Peyer's patch (tissue), 4 donors: ENCODE measurements at places on chromosomes 6 and 20. TPM values are rescaled to one million over a fixed set of nuclear protein-coding genes. Genes with fewer than 3 reads are reported as not detected.
A peak's percentile ranks its signal among the peaks of the same experiment; 100 is the strongest.

DNA sequence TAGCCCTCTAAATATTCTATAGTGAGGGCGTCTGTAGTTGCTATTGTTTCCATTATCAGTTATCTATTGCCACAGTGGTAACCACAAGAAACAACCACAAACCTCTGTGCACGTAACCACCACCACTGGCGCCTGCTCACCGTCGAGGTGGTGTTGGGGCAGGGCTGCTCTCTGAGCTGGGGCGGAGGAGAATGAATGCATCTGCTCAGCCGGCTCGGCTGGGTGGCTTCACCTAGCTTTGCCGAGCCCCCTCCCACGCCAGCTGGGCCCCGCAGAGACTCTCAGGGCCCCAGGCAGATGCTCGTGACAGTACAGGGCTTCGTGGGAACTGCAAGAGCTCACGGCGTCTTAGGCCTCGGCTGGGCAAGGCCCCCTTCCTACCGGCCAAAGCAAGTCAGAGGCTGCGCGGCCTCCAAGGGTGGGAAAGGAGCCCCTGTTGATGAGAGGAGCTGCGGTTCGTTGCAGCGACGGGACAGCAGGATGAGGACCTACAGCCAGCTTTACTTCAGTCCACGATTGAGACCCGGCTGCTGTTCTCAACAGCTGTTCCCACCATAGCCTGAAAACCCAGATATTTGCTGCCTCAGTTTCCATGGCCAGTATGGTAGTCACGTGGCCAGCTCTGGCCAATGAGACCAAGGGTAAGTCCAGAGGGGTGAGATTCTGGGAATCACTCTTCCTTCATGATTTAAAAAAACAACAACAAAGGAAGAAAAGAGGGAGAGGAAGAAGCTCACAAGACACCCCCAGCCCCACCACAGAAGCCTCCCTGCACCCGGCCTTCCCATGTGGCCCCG, 120.2 kb upstream of the AFDN start:
- no peaks in the 10 kb centered on the region for H3K27me3 ChIP-seq
- no peaks in the 10 kb centered on the region for H3K4me1 ChIP-seq
- no peak for DNase-seq
- no peaks in the 10 kb centered on the region for H3K36me3 ChIP-seq

DNA sequence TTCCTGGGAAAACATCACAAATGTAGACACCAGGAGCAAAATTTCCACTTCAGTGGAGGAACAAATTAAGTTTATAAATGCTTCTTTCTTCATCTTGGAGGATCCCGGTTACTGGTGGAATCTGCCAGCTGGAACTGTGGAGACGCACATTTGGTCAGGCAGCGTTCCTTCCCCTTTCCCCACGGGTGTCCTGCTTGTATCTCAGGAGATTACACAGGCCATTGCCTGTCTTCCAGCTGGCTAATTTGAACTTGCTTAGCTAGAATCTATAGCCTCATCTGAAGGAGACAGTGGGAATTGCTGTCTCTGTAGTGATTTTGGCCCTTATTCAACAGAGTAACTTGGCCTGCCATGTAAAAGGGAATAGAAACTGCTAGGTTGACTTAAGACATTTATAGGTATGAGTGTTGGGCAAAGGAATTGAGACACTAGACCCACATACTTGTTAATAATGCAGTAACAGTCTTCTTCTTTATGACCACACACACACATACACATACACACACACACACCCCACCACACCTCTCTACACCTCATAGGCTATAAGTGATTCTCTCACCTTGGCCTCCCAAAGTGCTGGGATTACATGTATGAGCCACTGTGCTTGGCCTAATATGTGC, 34.4 kb downstream of the TSBP1 start:
- H3K36me3 ChIP-seq: no peaks in the 10 kb centered on the region
- no peaks in the 10 kb centered on the region for H3K27me3 ChIP-seq
- DNase-seq: no peak
- no peaks in the 10 kb centered on the region for H3K4me1 ChIP-seq
- H3K4me3 ChIP-seq: no peak overlapping the region
- H3K27ac ChIP-seq: no peak overlapping the region

DNA sequence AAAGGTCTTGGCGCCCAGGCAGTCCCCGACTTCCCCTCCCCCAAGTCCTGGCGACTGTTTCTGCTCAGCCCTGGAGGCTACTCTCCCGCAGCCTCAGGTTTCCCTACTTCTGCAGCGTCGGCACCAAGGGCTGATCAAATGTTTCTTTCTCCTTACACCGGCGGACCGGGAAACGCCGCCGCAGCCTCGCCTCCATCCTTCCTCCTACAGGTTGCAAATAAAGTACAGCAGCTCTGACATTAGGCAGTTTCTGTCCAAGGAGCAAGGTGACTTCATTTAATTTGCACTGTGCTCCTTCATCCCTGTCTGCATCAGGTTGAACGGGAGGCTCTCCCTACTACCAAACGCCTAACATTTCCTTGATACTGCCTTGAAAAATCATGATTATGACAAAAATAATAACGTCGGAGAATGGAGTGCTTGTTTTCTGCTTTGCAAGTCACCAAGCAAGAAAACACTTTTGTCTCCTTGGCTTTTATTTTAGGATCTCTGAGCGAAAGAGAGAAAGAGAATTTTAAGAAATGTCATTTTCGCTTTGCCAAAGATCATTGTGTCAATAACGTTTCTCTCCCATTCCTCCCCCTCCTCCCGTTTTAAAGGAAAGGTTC, 1.0 kb downstream of the CLIC5 start:
- peak overlapping the region; percentile 87 for H3K27ac ChIP-seq
- H3K36me3 ChIP-seq: no peaks in the 10 kb centered on the region
- H3K4me3 ChIP-seq: peak overlapping the region; percentile 64

DNA sequence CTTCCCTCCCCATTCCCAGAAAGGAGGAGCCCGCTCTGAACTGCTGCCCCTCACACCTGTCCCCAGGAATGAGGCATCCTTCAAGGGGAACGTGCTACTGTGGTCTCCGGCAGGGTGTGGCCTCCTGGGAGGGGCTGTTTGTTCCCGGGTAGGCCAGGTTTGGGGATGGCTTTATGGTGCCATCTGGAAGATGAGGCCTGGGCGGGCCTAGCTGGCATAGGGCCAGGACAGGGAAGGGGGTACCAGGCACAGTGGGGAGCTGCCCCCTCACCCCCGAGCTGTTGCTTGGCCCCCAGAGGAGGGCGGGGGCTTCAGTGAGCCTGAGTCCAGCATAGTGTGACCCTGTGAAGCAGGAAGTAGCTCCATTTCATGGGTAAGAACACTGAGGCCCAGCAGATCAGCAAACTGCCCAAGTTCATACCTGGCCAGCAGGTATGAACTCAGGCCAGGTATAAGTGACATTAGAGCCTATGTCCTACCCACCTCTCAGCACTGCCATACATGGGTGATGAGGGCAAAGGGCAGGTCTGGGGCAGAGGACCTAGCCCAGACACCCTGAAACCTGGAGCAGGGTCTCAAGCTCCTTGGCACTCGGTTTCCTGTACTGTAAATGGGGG, 17.5 kb upstream of the SPDEF start:
- H3K4me3 ChIP-seq: no peak overlapping the region
- no peaks in the 10 kb centered on the region for H3K4me1 ChIP-seq
- DNase-seq: no peak
- H3K36me3 ChIP-seq: no peaks in the 10 kb centered on the region

DNA sequence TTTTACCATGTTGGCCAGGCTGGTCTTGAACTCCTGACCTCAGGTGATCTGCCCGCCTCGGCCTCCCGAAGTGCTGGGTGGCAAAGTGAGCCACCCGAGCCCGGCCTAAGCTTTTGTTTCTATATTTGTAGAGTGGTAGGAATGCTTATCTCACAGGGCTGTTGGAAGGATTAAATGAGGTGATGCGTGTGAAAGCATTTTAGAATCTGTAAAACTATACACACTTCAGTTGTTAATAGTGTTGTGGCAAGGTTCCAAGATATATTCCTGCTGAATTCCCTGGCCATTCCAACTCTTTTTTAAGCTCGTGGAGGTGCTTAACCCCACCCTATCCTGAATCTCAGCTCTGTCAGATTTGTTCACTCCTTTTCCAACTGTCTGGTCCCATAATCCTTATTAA, 89.9 kb upstream of the AKIRIN2 start:
- H3K27ac ChIP-seq: no peak overlapping the region
- no peak for DNase-seq
- no peaks in the 10 kb centered on the region for H3K27me3 ChIP-seq
- no peaks in the 10 kb centered on the region for H3K36me3 ChIP-seq
- no peak overlapping the region for H3K4me3 ChIP-seq

DNA sequence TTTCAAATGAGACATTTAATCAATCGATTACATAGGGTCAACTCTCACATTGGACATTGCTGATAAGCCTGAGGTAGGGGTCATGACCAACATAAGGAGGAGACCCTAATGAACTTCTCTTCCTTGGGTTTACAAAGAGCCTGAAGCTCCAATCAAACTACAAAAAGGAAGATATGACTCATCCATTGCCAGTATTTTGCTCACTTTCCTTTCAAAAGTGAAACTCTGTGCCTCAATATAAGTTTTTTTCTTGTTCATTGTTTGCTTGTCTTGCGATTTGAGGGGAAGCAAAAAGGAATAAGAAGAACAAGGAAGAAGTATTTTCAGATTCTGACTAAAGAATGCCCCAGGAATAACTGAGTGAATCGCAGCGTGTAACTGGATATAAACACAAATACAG, 38.8 kb upstream of the KHDRBS2 start:
- H3K27ac ChIP-seq: no peak overlapping the region
- H3K4me3 ChIP-seq: no peak overlapping the region
- no peaks in the 10 kb centered on the region for H3K27me3 ChIP-seq
- no peaks in the 10 kb centered on the region for H3K36me3 ChIP-seq
- DNase-seq: no peak
- no peaks in the 10 kb centered on the region for H3K4me1 ChIP-seq

DNA sequence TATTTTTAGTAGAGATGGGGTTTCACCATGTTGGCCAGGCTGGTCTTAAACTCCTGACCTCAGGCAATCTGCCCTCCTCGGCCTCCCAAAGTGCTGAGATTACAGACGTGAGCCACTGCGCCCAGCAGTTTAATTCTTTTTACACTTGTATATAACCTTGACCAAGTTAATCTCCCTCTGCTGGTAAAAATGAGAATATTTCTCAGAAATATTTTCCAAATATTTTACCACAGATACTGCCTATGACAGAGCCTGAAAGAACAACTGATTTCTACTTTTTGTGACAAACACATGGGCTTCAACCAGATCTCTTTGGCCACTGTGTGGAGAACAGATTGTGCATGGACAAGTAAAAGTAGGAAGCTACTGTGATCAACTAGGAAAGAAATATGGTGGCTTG, 21.2 kb upstream of the NHSL1 start:
- H3K27me3 ChIP-seq: no peaks in the 10 kb centered on the region
- H3K4me3 ChIP-seq: no peak overlapping the region
- no peak overlapping the region for H3K27ac ChIP-seq
- H3K4me1 ChIP-seq: no peaks in the 10 kb centered on the region

DNA sequence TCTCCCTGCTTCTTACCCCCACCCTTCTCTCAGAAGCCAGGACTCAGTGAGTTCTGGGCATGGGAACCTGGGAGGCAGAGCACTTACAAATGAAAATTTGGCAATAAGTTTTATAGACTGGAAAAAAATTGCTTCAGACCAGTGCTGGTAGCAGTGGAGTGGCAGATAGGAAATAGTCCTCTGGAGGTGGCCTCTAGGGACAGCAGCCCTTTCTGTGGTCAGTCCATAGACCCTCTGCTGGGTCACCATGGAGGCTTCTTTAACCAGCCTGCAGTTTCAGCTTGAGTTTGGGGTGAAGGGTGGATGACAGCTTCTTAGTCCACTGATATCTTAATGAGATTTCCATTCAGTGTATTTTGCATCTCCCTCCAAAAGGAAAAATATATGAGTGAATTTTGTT, 179.1 kb downstream of the ARID1B start:
- no peak for DNase-seq
- no peaks in the 10 kb centered on the region for H3K36me3 ChIP-seq
- no peak overlapping the region for H3K27ac ChIP-seq
- no peaks in the 10 kb centered on the region for H3K4me1 ChIP-seq
- no peaks in the 10 kb centered on the region for H3K27me3 ChIP-seq
- H3K4me3 ChIP-seq: no peak overlapping the region

- H3K27me3 ChIP-seq: no peaks in the 10 kb centered on the region
- peak overlapping the region; percentile 90 for H3K27ac ChIP-seq
- no peaks in the 10 kb centered on the region for H3K36me3 ChIP-seq
- peak overlapping the region; percentile 77 for H3K4me3 ChIP-seq
- H3K4me1 ChIP-seq: peaks cover 6% of the 10 kb centered on the region
These were observed 744 bp downstream of the RIOK1 start for GRCh38 chr6:7390226-7390878.

GRCh38 chr20:8175741-8176675, 43.9 kb downstream of the PLCB1 start:
- no peak for DNase-seq
- H3K27ac ChIP-seq: no peak overlapping the region
- no peaks in the 10 kb centered on the region for H3K27me3 ChIP-seq
- H3K4me3 ChIP-seq: no peak overlapping the region
- no peaks in the 10 kb centered on the region for H3K4me1 ChIP-seq

DNA sequence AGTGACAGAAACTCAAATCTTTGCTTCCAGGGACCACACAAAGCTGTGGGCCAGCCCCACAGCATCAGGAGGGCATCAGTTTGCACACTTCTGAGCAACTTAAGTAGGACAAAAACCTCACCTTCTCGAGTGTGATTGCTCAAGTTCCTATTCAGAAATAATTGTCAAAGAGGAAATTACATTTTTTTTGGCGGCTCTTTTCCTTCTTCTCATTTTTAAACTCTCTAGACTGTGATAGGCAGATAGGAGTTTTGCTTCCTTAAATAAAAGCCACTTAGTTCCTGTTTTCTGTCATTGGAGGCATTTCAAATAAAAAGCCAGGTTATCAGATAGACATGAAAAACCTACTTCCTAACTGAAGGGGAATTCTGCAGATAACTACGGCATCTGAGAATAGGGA, 11.2 kb upstream of the TAGAP start:
- no peak for DNase-seq
- H3K4me3 ChIP-seq: no peak overlapping the region
- no peak overlapping the region for H3K27ac ChIP-seq
- H3K36me3 ChIP-seq: no peaks in the 10 kb centered on the region

DNA sequence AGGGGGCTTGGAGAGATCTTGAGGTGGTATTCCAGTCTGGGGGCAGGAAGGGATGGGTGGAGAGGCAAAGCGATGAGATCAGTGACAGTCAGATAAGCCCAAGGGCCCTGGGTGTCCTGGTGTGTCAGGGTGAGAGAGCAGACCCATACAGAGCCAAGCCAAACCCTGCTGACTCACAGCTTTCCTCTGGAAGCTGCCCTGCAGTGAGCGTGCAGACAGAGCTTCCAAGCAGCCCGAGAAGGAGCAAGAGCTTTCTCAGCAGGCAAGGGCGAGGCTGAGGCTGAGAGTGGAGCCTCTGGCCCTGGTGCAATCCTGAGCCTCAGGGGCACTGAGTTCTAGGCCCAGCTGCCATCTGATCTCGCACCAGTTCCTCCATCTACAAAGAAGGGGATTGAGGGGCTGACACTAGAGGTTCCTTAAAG, 91.1 kb upstream of the HIVEP1 start:
- no peaks in the 10 kb centered on the region for H3K27me3 ChIP-seq
- peak; percentile 71 for DNase-seq
- H3K36me3 ChIP-seq: no peaks in the 10 kb centered on the region
- no peak overlapping the region for H3K4me3 ChIP-seq
- no peak overlapping the region for H3K27ac ChIP-seq

GRCh38 chr6:139135578-139136545, 982 bp downstream of the HECA start:
- peak; percentile 88 for DNase-seq
- H3K27ac ChIP-seq: peak overlapping the region; percentile 99
- H3K4me3 ChIP-seq: peak overlapping the region; percentile 90
- no peaks in the 10 kb centered on the region for H3K27me3 ChIP-seq

Gene ELOVL2
- 0.18 TPM for total RNA-seq

Gene LINC00237
- not detected for total RNA-seq

Gene GRM1
- total RNA-seq: not detected

Gene RHAG
- not detected for total RNA-seq

Gene ECT2L
- total RNA-seq: 0.27 TPM

Gene CNR1
- 2.8 TPM for total RNA-seq

Gene MICAL1
- 291 TPM for total RNA-seq

Gene KIF13A
- total RNA-seq: 44.5 TPM

Gene RANBP9
- total RNA-seq: 49.5 TPM

Gene PPP1R14C
- total RNA-seq: 13.8 TPM
